ENCODE measurements at places on chromosomes 16 and 17.
A peak's percentile ranks its signal among the peaks of the same experiment; 100 is the strongest.

DNA sequence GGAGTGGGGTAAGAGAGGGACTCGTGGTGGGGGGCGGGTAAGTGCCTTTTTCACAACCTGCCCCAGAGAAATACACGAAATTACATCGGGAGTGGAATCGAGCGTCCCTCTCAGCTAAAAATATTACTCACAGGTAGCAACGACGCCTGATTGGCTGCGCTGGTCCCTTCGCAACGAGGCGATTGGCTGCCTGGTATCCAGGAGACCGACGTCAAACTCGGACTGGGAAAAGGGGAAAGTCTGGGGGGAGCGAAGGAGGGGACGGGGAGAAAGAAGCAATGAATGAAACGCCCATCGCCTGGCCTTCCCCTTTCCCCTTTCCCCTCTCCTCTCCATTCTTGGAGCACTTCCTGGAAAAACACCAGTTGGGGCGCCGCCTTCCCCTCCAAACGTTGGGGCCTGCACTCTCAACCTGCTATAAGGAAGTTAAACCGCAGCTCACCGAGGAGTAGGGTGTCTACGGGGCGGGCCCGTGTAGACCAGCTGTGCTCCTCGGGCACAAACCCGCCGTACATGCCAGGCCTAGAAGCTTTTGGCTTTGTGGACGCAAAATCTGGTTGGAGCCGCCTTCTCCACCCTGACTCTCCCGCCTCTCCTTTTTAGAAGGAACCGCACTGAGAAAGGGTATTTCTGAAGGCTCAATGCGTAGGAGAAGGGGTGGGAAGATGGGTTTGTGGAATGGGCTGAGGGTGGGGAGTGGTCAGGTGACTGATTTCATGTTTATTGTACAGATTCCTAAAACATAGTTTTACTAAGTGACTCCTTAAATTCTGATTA, 1.4 kb upstream of the TOB1 start:
- peak; percentile 94 for DNase-seq

DNA sequence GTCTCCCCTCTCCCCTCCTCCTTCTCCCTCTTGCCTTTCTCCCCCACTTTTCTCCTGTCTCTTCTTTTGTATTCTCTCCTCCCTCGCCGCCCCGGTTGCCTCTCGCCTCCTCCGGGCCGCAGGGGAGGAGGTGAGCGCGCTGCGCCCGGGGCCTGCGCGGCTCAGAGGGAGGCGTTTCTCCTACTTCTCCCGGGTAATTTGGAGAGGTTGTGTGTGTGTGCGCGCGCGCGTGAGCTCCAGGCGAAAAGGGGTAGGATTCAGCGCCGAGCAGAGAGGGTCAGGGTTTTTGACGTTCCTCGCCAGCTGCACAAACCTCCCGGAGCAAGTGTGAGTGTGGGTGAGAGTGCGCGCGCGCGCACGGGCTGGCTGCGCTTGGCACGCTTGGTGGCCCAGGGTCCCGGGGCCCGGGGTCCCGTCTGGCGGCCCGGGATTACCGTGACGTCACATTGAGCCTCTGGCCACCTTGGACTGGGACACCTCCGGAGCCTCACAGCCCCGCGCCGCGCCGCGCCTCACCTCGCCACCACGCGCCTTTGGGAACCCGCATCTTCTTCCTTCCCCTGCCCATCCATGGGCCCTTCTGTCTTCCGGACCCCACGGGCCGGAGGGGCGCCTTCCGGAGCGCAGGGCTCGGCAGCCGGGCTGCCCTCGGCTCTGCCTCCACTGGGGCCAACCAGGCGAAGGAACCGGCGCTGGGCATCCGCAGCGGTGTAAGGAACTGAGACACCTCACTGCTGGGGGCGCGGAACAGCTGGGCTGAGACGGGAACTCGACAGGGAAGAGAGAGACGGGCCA, 479 bp downstream of the IRX6 start:
- DNase-seq = no peak

DNA sequence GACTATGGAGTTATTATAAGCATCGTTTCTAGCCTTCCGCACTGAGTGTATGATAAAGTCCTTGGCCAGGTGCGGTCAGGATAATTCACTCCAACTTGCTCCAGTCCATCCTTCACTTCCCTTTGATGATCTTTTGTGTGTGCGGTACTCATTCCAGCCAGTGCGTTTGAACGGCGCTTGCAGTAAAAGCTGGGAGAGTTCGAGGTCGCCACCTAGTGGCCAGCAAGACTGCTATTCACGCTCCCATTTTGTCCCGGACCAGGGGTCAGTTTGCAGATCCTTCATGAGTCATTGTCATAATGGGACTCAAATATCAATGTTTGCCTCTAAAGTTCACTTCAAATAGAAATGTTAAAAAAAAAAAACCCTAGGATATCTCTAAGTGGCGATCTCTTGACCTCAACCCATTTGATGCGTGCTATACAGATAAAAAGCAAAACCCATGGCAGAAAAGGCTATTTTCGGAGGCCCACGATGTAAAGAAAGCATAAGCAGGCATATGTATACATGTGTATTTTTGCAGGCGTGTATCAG, 417.1 kb downstream of the TMEM114 start:
- DNase-seq = peak; percentile 84

GRCh38 chr16:52546291-52547003, 496 bp downstream of the TOX3 start:
- DNase-seq = no peak

GRCh38 chr17:27540318-27541101, 84.3 kb downstream of the KSR1 start:
- DNase-seq = peak; percentile 69

Measured in right forelimb (tissue), 1 donor.